ENCODE measurements at places on chromosomes 13 and 19.

DNA sequence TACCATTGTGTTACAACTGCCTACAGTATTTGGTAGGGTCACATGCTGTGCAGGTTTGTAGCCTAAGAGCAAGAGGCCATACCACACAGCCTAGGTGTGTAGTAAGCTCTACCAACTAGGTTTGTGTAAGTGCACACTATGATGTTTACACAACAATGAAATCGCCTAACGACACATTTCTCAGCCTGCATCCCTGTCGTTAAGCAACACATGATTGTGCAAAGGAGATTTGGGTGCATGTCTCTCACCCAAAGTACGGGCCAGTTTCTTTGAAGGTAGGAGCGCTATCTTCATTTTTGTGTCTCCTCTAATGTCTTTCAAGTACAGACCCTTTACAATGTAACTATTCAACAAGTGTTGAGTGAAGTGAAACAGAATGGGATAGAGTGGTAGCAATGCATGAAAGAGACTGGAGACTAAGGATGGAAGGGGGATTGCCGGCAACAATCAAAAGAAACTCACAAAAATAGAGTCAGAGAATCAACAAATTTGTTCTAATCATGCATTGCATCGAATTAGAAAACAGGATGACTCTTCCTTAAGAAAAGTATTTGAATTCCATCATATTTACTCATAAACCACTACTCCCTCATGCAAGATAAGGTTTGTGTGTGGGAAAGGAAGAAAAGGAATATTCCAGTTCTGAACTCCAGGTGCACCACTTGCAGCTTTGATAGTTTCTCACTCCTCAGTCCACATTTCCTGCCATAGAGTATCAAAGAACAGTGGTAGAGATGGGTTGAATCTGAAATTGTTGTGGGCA, 60.2 kb upstream of the TNFRSF19 start:
- no peak for DNase-seq

GRCh38 chr13:69947582-69947981, 160.0 kb upstream of the ATXN8OS start:
- DNase-seq = no peak

DNA sequence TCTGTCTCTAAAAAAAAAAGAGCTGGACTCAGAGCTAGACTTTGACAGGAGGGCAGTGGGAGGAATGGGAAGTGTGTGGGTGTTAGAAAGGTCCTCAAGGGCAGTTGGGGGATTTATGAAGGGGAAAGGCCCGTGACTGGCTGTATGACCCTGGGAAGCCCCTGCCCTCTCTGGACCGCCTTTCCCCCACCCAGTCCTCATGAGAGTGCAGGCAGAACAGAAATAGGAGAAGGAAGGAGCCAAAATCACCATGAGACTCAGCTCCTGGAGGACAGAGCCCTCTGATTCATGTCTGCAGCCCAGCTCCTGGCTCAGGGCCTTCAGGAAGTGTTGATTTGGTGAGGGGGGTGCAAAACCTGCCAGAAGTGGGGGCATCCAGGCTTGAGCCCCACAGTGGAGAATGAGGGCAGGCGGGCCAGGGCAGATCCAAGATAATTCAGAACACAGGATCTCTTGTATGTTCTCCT, 8.7 kb upstream of the SMG9 start:
- DNase-seq = no peak

- DNase-seq = no peak
These were observed 22.9 kb upstream of the FAM216B start for GRCh38 chr13:42758515-42758914.

DNA sequence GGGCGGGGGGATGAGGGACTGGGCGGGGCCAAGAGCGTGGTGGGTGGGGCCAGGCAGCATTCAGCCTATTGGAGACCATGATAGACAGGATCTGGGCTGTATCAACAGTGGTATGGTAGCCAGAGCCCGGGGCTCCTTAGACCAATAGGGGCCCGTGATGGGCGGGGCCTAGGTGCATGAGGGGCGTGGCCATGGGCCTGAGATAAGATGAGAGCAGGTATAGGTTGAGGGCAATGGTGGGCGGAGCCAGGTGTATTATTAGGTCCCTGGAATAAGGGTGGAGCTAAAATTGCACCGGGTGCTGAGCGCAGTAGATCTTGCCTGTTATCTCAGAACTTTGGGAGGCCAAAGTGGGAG, 5.3 kb downstream of the ABCA7 start:
- no peak for DNase-seq
